ENCODE measurements at places on chromosomes 2 and 18. TPM values are rescaled to one million over a fixed set of nuclear protein-coding genes. Genes with fewer than 3 reads are reported as not detected.

Gene ALPI
- not detected for total RNA-seq

GRCh38 chr2:99085421-99085820 is 56.1 kb upstream of the C2orf15 start:
- no peak for DNase-seq
- H3K27me3 ChIP-seq = no peaks in the 10 kb centered on the region
- H3K4me3 ChIP-seq = no peak overlapping the region
- H3K36me3 ChIP-seq = no peaks in the 10 kb centered on the region
- H3K4me1 ChIP-seq = no peaks in the 10 kb centered on the region

DNA sequence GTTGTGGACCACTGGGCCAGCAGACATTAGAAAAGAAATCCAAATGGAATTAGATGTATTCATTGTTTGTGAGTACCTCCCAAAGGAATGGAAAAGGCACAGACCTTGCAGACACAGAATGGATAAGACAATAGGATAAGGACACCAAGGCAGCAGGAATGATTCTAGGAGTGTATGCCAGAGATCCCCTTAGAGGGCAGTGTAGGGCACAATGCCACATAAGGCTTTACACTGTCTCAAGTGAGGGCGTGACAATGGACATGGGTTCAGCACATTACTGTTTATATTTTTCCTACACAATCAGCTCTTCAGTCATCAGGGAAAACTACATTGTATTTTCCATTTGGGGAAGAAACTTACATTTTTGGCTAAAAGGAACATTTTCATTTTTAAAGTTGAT is 250.9 kb downstream of the PTH2R start:
- H3K36me3 ChIP-seq = no peaks in the 10 kb centered on the region
- DNase-seq = no peak
- H3K27ac ChIP-seq = no peak overlapping the region
- no peak overlapping the region for H3K4me3 ChIP-seq
- no peaks in the 10 kb centered on the region for H3K4me1 ChIP-seq

DNA sequence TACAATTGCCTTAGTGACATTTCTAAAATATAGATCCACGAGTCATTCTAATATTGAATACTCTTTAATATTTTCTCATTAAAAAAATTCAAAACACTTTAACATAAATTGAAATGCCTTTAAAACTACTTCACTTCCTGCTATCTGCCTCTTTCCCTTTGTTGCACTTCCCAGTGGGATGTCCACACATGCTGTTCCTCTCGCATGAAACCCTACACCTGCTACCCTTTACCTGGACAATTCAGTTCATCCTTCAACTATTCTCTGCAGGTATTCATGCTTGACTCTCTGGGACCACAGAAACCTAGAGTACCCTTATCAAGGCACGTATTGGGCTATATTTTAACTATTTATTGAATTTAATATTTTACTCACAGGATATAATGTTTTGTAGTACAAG is 373.3 kb upstream of the GALNT5 start:
- H3K27me3 ChIP-seq = no peaks in the 10 kb centered on the region
- H3K4me1 ChIP-seq = no peaks in the 10 kb centered on the region
- DNase-seq = no peak

DNA sequence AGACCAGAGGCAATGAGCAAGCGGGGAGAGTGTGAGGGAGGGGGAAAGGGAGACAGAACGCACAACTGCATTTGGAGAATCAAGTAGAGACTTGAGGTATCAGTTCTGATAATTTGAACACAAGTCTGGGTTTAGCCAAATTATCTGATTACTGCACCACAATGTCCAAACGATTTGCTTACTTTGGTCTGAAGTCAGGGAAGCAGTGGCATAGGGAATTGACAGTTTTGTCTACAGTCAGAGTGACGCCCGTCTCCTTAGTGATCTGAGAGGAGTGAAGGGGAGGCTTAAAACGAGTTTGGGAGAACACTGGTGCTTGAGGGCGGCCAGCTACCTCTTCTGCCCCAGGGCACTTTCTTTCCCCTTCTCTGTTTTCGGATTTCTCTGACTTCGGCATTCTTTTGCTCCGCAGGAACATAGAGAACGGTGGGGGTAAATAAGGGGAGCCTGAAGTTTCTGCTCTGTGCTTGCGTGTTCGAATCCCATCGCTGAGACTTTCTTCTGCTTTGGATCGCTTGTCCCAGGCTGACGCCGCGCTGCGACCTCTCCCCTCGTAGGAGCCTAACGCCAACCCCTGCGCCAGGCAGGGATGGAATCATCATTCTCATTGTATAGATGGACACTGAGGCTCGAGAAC is 2.9 kb upstream of the DLX2 start:
- H3K4me1 ChIP-seq = peaks cover 41% of the 10 kb centered on the region
- H3K27me3 ChIP-seq = peaks cover 53% of the 10 kb centered on the region
- no peak for DNase-seq
- H3K27ac ChIP-seq = no peak overlapping the region
- peak overlapping the region; percentile 59 for H3K4me3 ChIP-seq

Gene TUBA4B
- not detected for total RNA-seq

- H3K36me3 ChIP-seq = no peaks in the 10 kb centered on the region
- no peak for DNase-seq
- no peak overlapping the region for H3K4me3 ChIP-seq
- H3K27ac ChIP-seq = no peak overlapping the region
- peaks cover 24% of the 10 kb centered on the region for H3K4me1 ChIP-seq
These were observed 64.4 kb upstream of the SPAG16 start for GRCh38 chr2:213219816-213220215.

DNA sequence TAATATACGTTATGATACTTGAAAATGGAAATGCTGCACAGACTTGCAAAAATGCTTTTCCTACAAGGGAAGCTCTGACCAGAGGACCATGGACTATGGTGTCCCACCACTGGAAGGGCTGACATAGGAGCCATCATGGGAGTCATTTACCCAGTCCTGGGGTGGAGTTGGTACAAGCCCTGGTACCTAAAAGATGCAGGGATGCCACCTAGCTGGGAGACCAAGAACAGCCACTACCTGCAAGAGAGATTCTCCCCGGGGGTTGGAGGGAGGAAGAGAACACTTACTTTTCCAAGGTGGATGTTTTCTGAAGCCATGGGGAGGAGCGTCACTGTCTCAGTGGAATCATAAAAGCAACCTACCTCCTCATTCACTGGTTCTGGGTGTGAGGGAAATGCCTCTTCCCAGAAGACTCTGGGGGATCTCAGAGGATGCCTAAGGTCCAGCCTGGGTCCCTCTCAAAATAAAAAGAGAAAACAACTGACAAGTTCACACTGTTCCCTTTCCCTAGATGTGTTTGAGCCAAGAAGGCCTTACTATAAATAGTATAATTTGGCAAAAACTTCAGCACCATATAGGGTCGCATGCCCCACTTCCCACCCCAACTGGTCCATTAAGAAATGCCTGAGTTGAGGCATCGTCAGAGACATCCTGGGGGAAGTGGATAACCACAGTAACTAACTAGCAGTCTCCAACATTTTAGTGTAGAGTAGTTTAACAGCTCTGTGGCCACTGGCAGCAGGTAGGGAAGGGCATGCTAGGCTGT is 39.9 kb downstream of the REEP1 start:
- H3K4me3 ChIP-seq = no peak overlapping the region
- no peaks in the 10 kb centered on the region for H3K27me3 ChIP-seq
- H3K36me3 ChIP-seq = no peaks in the 10 kb centered on the region
- DNase-seq = no peak

Gene FOXD4L1
- total RNA-seq = 0.21 TPM

Gene YWHAQ
- 183 TPM for total RNA-seq

DNA sequence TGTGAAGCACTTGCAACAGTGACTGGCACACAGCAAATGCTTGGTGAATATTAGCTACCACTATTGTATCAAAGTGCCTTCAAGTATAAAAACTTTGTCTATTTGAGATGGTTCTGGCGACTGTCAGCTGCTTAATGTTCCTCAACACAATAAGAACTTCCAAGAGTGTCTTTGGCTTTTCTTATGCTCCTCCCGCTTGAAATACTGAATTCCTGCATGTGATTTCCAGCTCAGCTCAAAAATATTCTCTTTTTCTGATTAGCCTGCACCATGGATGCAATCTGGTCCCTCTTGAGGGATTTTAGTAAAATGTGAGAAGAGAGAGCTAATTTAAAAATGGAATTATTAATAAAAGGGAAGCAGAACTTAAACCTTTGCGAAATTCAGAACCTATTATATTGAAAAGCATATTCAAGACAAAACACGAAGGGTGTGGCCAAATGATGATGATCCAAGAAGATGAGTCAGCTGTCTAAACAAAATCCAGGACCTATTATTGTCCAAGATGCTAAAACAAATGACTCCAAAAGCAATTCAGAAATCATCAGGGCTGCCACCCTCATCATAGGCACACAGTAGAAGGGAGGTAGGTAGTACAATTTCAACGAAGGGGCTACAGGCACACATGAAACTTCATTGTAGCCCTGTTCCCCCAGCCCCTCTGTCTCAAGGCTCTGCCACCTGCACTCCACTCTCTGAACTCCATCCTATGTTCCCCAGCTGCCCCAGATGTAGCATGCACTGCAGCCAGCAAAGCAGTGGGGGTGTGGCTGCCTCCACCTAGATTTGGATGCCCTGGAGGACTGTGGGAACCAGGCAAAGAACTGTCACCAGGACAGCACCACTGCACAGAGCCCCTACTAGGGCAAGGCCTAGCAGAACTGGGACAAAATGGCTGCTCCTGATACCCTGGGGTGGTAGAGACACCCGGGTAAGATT is 190.1 kb downstream of the ZNF385B start:
- H3K4me3 ChIP-seq = no peak overlapping the region
- H3K4me1 ChIP-seq = peaks cover 2% of the 10 kb centered on the region
- no peaks in the 10 kb centered on the region for H3K36me3 ChIP-seq
- H3K27ac ChIP-seq = no peak overlapping the region

- no peaks in the 10 kb centered on the region for H3K27me3 ChIP-seq
- H3K36me3 ChIP-seq = no peaks in the 10 kb centered on the region
- no peak for DNase-seq
- H3K27ac ChIP-seq = no peak overlapping the region
- no peak overlapping the region for H3K4me3 ChIP-seq
These were observed 62.1 kb downstream of the NABP1 start for GRCh38 chr2:191740016-191740419.

Gene SERPINB13
- not detected for total RNA-seq

DNA sequence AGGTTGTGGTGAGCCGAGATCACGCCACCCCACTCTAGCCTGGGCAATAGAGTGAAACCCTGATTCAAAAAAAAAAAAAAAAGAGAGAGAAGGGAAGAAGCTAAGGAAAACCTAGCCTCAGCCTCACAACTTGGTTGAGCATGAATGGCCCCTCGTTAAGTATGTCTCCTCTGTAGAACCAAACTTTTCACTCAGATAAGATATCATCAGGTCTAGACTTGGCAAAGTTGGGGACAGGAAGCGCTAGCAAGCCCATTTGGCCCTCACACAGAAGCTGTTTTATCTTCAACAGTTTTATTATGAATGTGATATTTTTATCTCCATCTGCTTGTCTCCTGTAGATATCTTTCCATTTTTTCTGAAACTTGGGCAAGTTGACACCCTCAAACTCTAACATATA is 3.5 kb upstream of the ASXL2 start:
- no peak overlapping the region for H3K4me3 ChIP-seq
- no peaks in the 10 kb centered on the region for H3K27me3 ChIP-seq
- H3K4me1 ChIP-seq = peaks cover 4% of the 10 kb centered on the region

DNA sequence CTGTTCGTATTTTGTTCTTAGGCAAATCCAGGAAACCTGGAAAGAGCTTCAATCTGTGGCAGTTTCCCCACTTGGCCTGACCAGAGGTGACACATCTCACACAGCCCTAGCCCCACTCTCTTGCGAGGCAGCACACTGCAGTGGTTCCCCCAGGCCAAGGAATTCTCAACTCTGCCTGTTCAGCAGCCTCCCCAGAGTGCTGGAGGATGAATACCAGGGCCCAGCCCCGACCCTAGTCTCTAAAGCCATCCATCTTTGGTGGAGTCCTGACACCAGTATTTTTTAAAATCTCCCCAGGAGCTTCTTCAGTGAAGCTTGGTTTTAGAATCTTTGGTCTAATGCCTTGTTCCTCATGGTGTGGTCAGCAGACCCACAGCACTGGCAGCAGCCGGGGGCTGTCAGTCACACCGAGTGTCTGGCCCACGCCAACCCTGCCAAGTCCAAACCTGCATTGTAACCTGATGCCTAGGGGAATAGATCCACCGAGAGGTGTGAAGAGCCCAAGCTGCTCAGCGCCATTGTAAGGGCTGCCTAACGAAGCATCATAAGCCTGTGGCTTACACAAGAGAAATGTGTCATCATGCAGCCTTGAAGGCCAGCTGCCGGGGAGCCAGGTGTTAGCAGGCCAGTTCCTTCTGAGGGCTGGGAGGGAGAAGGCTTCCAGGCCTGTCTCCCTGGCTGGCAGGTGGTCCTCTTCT is 428.7 kb upstream of the ID2 start:
- H3K27ac ChIP-seq = no peak overlapping the region
- H3K4me1 ChIP-seq = peaks cover 6% of the 10 kb centered on the region
- no peak overlapping the region for H3K4me3 ChIP-seq
- no peak for DNase-seq
- H3K27me3 ChIP-seq = no peaks in the 10 kb centered on the region

Gene IRS1
- total RNA-seq = 18.8 TPM

Gene HOXD4
- total RNA-seq = 9.3 TPM

DNA sequence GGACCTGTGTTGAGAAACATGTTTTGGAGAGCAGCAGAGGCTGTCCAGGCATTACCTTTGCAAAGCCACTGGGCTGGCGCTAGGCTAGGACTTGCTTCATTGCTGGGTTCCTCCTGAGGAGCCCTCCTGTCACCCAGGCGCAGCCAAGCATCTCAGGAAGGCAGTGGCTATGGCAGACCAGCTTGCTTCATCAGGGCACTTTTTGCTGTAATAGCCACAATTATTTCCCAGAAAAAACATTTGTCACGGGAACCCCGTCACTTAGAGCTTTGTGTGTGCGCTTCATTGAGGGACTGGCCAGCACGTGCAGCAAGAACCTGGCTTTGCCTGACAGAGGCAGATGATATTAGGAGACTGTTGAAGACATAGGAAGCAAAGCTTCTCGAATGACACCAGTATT is 36.4 kb downstream of the SLC20A1 start:
- peaks cover 14% of the 10 kb centered on the region for H3K4me1 ChIP-seq
- no peak overlapping the region for H3K4me3 ChIP-seq
- DNase-seq = no peak

GRCh38 chr18:43531438-43531837 is 254.1 kb upstream of the SYT4 start:
- H3K27me3 ChIP-seq = no peaks in the 10 kb centered on the region
- no peak overlapping the region for H3K27ac ChIP-seq
- H3K4me3 ChIP-seq = no peak overlapping the region
- no peaks in the 10 kb centered on the region for H3K36me3 ChIP-seq

Gene ST6GAL2
- total RNA-seq = 900 TPM

Gene ACMSD
- not detected for total RNA-seq

DNA sequence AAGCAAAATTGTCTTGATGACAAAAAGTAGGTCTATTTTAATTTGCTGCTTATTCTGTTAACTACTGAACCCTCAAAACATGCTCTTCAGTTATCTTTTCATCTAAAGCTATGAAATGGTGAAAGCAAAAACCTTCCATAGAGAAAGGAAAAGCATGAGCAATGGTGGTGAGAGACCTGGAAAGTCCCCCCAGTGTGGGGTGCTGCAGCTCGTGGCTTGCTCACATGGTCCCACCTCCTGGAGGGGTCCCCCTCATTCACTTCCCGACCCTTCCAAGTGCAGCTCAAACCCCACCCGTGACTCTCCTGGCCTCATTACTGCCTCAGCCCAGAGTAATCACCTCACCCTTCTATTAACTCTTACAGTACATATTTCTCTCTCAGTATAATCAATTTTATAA is 301.8 kb upstream of the HNRNPA3 start:
- no peaks in the 10 kb centered on the region for H3K4me1 ChIP-seq
- no peak overlapping the region for H3K4me3 ChIP-seq
- H3K36me3 ChIP-seq = no peaks in the 10 kb centered on the region
- H3K27ac ChIP-seq = no peak overlapping the region
- H3K27me3 ChIP-seq = no peaks in the 10 kb centered on the region
- DNase-seq = no peak
